Activated CD4-positive, alpha-beta T cell treated with anti-CD3 and anti-CD28 coated beads, Interleukin-2, Interleukin-6, amounts not matched to agents 100 ng/mL and 50 ng/mL, durations not matched to agents 16 hours and 8 hours (primary cell): ENCODE measurements at places on chromosomes 4 and X.

DNA sequence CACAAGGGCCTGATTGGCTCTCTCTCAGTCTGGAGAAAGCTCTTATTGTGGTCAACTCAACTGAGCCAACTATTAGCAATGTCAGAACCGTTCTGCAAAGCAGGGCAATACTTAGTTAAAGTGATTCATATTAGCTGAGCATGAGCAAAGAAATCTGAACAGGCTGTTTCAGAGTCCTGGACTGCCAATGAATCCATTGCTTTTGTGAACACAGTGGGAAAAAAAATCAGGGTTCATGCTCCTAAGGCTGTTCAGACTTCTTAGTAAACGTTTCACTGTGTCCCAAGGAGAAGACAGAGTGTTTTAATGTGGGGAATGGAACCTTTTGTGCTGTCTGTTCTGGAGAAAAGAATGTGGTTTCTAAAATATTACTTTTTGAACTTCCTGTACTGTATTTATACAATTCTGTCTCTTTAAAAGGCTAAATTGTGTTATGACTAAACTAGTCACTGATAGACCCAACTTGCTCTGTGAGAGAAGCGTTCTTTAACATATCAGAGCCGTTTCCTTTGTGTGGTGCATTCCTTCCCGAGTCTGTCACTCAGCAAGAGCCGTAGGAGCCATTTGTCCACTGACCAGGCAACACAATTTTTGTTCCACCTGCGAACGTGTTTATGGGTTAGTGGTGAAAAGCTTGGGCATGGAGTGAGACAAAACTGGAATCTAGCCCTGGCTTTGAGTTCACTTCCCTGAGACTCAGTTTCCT, 366.1 kb downstream of the FBXO8 start:
- no peak for DNase-seq

DNA sequence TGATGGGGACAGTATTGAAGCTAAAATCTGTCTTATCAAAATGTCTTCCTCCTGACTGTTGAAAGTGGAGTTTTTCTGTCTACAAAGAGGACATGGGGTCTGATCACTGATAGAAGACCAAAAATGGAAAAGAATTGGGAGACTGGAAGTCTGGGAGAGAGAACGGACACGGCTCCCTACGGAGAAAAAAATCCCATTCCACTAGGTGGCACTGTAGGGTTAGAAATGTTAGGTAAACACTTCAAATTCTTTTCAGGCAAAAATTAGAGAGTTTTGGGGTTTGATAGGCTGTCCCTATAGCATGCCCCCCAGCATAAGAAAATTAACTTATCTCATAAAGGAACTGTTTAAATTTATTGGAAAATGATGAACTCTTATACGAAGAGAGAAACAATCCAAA, 200.5 kb downstream of the FAM133A start:
- peak; percentile 35 for DNase-seq

- no peak for DNase-seq
Observed at GRCh38 chr4:28557755-28558154, 1697.1 kb downstream of the STIM2 start.

DNA sequence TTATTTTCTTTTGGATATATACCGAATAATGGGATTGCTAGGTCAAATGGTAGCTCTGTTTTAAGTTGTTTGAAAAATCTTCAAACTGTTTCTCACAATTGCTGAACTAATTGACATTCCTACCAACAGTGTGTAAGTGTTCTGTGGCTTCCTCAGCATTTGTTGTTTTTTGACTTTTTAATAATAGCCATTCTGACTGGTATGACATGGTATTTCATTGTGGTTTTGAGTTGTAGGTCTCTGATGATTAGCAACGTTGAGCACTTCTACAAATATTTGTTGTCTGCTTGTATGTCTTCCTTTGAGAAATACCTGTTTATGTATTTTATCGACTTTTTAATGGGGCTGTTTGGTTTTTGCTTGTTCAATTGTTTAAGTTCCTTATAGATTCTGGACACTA, 680.1 kb upstream of the GRIA3 start:
- no peak for DNase-seq

GRCh38 chrX:67604979-67605703, 61.3 kb downstream of the AR start:
- DNase-seq, result no peak

- no peak for DNase-seq
Observed at GRCh38 chrX:150018931-150019361, 80.7 kb upstream of the EOLA2 start.

DNA sequence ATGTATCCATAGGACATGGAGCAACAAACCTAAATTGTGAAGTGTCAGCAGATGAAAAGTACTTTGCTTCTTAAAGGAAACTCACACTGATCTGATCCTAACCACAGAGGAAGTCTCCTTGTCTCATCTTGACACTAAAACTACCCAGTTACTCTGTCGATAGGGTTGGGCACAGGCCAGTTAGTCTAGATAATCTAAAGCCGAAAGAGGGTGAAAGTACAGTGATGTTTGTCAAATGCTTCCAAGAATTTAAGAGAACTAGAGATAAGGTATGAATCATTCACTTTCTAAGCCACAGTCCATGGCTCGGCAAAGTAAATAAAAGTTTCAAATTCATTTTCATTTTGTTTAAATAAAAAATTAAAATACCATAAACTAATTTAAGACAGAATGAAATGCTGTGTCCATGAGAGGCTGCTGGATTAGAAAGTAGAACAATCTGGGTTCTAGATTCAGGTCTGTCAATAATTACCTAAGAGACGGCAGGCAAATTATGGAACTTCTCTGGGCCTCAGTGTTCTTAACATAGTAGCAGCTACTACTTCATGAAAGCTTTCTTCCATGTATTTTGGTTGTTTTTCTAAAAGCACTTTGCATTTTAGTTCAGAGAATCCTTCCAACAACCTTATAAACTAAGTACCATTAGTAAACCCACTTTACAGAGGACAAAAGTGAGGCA, 176.7 kb downstream of the LDB2 start:
- no peak for DNase-seq

- DNase-seq, result no peak
Observed at GRCh38 chrX:130869239-130869638, 33.8 kb downstream of the ENOX2 start.

GRCh38 chr4:38526412-38526811, 137.6 kb upstream of the KLF3 start:
- DNase-seq, result no peak

DNA sequence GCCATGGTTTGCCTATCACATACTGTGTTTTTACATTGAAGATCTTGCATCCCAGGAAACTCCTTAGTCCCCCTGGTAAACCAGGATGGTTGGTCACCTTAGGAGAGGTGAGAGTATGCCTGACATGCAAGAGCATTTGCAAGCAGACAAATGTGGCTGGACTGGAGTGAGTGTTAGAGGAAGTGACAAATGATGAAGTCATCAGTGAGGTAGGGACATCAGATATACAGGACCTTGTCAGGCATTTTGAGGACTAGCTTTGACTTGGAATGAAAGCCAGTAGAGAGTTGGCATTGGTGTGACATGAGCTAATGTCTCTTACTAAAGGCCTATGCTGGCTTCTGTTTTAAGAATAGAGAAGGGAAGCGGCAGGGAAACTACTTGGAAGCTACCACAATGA, 124.9 kb downstream of the FRMPD4 start:
- DNase-seq, result no peak

GRCh38 chr4:187470061-187470460, 525.5 kb upstream of the ZFP42 start:
- no peak for DNase-seq

DNA sequence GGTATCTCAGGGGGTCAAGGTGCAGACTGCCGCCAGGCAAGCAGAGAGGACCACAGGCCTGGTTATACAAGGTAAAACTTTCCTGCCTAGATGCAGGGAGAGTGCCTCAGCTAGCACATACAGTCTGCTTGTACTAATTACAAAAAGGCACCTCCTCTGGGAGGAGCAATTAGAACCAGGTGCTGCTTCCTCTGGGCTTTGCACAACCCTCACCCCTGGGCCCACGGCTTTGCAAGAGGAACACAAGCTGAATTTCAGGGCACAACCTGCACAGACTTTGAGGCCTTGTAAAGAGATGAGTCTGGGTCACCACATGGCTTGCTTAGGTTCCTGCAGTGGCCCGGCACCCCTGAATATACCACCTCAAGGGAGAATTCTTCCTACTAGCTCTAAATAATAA, 9.2 kb upstream of the CITED1 start:
- no peak for DNase-seq

DNA sequence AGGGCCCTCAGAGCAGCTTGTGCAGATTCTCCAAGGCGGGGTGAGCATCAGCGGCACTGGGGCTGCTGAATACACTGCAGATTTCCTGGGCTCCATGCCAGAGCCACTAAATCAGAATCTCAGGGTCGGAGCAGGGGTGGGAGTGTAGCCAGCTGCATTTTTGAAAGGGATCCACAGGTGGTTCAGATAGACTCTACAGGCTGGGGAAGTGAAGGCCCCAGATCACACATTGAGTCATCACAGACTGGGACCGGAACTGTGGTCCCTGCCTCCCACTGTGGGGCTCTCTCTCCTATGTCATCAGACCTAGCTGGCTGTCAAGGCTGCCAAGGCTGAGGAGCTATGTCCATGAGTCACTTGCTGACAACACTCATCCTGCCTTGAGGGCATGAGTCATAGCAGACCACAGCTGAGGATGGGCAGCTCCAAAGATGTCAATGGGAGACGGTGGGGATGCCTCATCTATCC, 162.3 kb upstream of the MAMLD1 start:
- DNase-seq, result peak; percentile 85

DNA sequence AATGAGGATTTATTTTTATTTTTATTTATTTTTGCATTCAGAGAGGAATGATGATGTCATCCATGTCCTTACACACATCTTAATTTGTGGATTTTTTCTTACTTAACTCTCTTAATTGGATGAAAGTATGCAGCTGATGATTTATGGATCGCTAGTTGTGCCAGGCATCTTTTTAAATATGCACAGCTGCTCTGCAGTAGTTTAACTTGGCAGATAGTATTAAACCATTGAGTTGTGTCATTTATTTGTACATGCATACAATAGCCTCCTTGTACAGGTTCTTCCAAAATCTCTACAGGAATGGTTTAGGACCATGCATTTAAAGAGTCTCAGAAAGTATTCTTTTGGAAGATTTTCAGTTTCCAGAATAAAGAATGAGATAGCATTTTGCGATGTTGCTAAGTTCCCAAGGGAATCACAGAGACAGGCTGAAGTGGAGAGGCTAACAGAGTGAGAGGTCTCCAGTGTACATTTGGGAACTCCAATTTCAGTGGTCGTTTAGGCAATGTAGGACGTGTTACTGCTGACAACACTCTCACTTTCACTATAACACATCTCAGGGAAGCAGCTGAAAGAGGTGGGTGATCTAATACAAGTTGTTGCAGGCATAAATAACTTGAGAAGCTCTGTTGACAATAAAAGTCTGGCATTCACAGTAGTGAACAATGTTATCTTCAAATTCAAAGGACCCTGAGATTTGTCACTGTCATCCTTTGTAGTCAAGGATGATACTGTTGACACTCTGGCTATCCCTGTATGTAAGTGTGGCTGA, 49.9 kb upstream of the SCRG1 start:
- DNase-seq, result no peak

- no peak for DNase-seq
Observed at GRCh38 chrX:1215123-1215823, 2.8 kb upstream of the CRLF2 start.

DNA sequence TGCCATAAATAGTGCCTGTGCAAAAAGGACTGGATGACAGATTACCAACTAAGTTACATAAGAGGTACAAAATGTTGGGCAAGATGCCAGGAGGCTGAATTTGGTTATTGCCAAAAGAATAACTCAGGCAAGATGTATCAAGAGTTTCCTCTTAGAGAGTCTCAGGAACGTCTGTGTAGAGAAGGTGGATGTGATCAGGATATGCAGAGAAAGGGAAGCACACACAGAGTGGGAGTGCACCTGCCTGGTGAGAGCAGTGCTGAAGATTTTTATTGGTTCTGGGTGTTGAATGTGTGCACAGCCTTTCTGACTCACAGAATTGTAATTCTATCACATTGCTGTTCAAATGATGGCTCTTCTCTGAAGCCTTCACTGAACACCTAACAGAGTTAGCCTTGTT, 156.8 kb upstream of the HS3ST1 start:
- DNase-seq, result no peak
